ENCODE measurements at places on chromosomes 13 and 19.

GRCh38 chr19:10295305-10295846, 5.6 kb downstream of the ICAM5 start:
- DNase-seq = peak; percentile 71

GRCh38 chr19:7533925-7534480, 1.5 kb upstream of the PNPLA6 start:
- DNase-seq = peak; percentile 88

- peak; percentile 69 for DNase-seq
These were observed 26.3 kb downstream of the ZNF844 start for GRCh38 chr19:12090807-12091206.

GRCh38 chr19:33296488-33296971, 5.8 kb downstream of the CEBPA start:
- no peak for DNase-seq

DNA sequence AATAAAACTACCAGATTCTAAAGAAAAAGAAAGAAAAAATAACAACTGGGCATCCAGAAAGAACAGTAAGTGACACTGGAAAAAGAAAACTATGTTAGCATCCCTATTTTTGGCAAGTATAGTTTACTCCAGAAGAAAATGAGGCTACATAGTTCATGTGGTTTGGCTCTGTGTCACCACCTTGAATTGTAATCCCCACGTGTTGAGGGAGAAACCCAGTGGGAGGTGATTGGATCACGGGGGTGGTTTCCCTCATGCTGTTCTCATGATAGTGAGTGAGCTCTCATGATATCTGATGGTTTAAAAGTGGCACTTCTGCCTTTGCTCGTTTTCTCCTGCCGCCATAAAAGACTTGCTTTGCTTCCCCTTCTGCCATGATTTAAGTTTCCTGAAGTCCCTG, 76.9 kb downstream of the ITGBL1 start:
- peak; percentile 28 for DNase-seq

DNA sequence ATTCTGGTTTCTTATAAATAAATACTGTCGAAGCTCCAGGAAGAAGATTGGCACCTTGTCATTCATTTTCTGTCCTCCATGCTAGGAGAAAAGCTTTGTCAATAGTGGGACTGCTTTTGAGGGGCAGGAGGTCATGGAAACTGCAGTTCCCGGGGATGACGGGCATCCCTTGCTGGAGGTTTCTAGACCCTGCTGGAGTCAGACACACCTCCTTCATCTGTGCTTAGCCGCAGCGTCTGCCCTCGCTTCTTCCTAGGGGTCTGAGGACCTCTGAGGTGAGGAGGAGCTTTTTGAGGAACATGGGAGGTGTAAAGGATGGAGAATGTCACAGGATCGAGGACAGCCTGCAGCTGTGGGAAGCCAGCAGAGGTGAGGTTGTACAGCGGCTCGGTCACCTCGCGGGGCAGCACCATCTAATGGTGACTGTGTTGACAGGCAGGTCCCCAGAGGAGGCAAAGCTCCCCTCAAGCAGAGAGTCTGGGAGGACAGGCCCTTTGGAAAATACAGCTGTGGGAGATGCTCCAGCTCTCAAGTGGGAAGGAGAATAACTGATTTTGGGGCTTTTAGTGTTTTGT, 172.7 kb upstream of the RNF113B start:
- DNase-seq = no peak

DNA sequence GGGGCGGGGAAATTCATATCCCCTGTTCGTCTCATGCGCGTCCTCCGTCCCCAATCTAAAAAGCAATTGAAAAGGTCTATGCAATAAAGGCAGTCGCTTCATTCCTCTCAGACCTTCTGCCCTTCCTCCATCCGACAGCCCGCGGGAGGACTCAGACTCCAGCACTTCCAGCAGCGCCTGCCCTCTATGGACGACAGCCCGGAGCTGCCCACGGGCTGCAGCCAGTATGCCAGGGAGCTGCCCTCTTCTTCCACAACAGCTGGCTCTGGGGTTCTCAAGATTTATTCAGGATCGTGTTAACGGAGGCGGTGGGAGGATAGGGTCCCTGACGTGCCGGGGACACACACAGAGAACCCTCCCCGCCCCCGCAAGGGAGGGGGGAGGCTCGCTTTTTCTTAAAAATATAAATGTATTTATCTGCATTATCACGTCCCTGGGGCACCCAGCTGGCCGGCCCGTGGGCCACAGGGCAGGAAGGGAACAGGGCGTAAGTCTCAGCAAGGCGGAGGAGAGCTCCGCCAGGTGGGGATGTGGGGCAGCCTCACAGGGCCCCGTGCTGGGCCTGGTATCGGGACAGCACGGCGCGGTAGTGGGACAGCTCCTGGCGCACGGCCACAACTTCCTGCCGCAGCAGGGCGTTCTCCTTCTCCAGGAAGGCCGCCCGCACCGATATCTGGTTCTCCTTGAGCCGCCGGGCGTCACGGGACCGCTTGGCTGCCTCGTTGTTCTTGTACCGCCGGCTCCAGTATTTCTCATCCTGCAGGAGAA, 6.7 kb downstream of the DBP start:
- DNase-seq = no peak

GRCh38 chr13:114315074-114315785, 927 bp downstream of the CHAMP1 start:
- DNase-seq = no peak

- DNase-seq = no peak
These were observed 14.8 kb downstream of the EPSTI1 start for GRCh38 chr13:42977219-42977659.

GRCh38 chr19:28010656-28011055, 1202.3 kb downstream of the UQCRFS1 start:
- no peak for DNase-seq

DNA sequence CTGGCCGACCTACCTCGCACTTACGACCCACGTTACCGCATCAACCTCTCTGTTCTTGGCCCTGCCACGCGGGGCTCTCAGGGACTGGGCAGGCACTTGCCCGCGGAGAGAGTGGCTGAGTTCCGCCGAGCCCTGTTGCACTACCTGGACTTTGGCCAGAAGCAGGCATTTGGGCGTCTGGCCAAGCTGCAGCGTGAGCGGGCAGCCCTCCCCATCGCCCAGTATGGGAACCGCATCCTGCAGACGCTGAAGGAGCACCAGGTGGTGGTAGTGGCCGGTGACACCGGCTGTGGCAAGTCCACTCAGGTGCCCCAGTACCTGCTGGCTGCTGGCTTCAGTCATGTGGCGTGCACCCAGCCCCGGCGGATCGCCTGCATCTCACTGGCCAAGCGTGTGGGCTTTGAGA, 4.2 kb downstream of the DHX34 start:
- DNase-seq = no peak

- no peak for DNase-seq
These were observed 622 bp upstream of the VSTM2B start for GRCh38 chr19:29524912-29525831.

DNA sequence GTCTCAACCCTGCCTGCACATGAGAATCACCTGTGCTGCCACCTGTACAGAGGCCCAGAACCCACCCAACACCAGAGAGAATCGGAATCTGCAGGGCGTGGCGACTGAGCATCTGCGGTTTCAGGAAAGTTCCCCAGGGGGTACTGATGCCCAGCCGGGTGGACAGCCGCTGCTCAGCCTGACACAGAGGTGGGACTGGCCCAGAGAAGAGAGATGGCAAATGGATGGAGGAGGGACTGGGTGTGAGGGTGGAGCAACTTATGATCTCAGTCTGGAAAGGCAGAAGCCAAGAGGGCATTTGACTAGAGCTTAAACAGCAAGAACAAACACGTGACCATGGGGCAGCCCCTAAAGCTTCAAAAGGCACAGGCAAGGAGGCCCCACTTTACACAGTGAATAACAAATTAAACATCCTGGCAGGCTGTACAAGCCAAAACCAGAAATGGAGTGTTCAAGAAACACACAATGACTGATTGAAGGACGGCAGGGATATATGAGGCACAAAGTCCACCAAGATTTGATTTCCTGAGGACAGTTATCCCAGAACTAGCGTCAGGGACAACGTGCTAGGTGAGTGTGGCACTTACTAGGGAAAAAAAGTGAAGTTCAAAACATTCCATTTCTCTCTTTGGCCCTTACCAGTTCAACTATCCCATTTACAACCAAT, 3.1 kb downstream of the RANBP3 start:
- DNase-seq = peak; percentile 36

DNA sequence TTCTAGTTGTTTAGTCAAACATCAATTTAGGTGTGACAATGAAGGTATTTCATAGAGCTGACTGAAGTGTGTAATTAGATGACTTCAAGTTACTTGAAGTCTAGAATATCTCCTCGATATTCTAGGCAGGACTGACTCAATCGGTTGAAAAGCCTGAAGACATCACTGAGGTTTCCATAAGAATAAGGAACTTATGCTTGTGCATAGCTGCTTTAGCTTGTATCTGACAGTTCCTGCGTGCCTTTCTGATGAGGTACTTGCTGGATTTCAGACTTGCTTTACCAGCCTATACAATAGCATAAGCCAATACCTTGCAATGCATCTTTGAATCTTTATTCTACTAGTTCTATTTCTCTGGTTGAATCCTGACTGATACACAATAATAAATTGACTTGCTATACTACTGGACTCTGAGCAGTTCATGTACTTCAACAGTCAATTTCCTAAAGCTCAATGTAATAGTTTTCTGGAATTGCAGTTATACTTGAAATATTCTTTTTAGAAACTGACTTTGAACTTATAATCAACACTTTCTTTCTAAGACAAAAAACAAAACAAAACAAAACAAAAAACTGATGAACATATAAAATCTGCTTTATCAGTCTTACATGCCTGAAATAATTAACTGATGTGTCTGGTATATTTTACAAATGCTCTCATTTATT, 1534.8 kb downstream of the SLITRK5 start:
- DNase-seq = no peak

- DNase-seq = peak; percentile 36
These were observed 569 bp upstream of the MCF2L start for GRCh38 chr13:112968380-112968909.

GRCh38 chr19:43519436-43520088, 7.4 kb downstream of the ETHE1 start:
- DNase-seq = peak; percentile 81

DNA sequence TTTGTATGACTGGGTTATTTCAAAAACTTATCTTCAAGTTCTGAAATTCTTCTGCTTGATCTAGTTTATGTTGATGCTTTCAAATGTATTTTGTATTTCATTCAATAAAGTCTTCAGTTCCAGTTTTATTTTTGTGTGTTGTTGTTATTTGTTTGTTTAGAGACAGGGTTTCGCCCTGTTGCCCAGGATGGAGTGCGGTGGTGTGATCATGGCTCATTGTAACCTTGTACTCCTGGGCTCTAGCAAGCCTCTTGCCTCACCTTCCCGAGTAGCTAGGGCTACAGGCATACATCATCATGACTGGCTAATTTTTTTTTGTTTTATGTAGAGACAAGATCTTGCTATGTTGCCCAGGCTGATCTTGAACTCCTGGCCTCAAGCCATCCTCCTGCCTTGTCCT, 40.3 kb upstream of the ARHGEF7 start:
- DNase-seq = no peak

- DNase-seq = no peak
These were observed 4.7 kb downstream of the RASA3 start for GRCh38 chr13:114127473-114128347.

GRCh38 chr13:32840989-32841713, 175.1 kb upstream of the KL start:
- no peak for DNase-seq

DNA sequence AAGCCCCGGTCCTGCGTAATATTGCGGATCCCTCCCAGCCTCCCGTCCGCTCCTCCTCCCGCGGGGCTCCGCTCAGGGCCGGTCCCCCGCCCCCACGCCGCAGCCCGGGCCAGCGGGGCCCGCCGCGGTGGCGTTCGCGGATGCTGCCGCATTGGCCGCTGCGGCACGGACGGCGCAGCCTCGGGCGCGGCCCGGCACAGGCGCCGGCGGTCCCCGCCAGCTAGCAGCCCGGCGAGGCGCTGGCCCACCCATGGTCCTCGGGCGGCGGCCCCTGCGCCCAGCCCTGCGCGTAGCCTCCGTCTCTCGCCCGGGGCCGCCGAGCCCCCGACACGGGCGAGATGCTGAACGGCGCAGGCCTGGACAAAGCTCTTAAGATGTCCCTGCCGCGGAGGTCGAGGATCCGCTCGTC, at the start of gene ATP8A2:
Gene ATP8A2, plus strand, starts transcription at position 100 of the 409 bp plus-strand sequence. Its CDS starts 239 bp downstream, at position 339.
- DNase-seq = no peak

- DNase-seq = no peak
These were observed 285.8 kb downstream of the MYO16 start for GRCh38 chr13:108915095-108915633.
